ENCODE measurements at places on chromosomes 1 and 21.

DNA sequence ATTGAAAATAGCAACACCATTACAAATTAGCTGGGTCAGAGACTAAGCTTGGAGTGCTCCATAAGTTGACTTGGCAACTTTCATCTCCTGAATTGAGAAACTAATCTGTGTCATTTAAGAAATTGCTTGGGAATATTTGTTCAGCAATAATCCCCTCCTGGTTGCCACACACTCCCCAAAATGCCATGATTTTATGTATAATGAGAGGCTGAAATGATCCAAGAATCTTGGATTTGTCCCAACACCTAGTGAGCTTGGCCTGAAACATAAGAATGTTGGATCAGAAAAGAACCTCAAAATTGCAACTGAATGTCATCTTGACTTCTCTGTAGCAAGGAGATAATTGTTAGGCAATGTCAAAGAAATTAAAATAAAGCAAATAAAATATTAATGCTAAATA is 805.9 kb upstream of the ADAMTS5 start:
- DNase-seq = no peak

GRCh38 chr1:25182629-25183028 is 49.7 kb downstream of the SYF2 start:
- no peak for DNase-seq

DNA sequence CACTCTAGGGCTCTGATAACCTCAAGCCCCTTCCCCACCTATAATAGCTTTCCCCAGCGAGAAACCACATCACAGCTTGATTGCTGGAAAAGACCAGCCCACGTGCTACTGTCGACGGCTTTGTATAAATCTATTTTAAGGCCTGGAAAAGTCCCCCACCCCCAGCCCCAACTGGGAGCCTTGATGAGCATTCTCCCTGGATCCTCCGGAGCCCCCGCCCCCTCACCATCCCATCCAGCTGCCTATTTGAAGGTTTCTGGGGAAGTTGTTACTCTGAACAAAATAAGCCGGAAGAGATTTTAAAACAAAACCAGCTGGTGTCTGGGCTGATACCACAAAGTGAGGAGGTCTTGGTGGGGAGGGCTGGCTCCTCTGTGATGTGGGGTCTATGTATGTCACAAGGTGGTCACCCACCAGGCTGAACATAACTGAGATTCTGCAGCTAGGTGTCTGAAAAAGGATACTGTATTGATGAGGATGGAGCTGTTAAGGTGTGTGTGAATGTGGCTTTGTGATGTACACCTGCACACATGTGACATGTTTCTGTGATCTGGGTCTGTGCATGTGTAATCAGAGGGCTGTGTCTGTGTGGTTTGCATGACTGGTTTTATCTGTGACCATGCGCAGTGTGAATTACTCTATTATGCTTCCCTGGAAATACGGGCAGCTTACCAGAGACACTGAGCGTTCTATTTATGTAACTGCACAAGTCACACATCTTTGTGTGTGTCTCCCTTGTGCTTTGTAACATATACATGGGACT is 25.0 kb downstream of the RIMS3 start:
- no peak for DNase-seq

- DNase-seq = no peak
Observed at GRCh38 chr1:161079436-161080110, 9.8 kb downstream of the NECTIN4 start.

DNA sequence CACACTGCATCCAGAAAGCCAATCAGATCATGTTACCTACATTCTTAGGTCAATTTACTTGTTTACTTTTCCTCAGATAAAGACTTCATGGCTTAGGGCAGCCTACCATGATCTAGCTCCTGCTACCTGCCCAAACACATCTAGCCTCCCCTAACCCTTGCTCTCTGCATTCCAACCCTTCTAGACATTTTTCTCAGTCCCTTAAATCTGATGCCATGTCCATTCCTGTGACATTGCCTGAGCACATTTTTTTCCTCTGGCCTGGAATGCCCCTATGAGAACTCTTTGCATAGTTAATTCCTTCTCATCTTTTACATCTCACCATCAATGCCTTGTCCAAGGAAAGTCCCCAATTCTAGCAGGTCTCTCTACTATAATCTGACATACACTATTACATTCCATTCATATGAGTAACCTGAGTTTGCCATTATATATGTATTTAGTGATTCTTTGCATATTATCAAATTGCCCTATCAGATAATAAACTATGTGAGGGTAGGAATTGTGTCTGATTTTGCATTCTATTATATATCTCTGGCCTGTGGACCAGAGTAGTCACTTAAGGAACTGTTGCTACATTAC is 166.9 kb downstream of the COL11A1 start:
- no peak for DNase-seq

- no peak for DNase-seq
Observed at GRCh38 chr1:173970252-173970651, 51.9 kb downstream of the RC3H1 start.

DNA sequence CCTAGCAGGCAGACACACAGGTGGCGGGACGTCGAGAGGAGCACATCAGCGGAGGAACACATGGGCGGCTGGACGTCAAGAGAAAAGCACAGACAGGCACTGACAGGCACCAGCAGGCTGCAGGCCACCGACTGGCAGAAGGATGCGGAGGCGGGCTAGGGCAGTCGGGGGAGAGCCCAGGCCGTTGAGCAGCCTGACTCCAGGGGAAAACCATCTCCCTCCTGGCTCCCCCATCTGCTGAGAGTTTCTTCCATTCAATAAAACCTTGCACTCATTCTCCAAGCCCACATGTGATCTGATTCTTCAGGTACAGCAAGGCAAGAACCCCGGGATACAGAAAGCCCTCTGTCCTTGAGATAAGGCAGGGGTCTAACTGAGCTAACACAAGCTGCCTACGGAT is 25.5 kb downstream of the B3GALT5 start:
- no peak for DNase-seq

GRCh38 chr1:27292106-27292505 is 29.9 kb upstream of the TMEM222 start:
- no peak for DNase-seq
